ENCODE measurements at places on chromosomes 13 and 19.

DNA sequence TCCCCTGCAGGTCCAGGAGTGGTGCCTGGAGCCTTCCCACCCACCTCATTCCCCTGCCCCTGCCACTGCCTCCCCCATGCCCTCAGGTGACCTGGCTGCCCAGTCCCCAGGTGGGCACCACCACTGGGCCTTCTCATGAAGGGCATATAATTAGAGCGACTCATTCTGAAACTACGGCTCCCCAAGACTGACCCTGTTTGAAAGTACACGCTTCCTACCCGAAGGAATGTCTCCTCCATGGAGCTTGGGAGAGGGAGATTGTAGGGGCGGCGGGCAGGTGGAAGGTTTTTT is 52.6 kb downstream of the GPR12 start:
- DNase-seq = no peak

DNA sequence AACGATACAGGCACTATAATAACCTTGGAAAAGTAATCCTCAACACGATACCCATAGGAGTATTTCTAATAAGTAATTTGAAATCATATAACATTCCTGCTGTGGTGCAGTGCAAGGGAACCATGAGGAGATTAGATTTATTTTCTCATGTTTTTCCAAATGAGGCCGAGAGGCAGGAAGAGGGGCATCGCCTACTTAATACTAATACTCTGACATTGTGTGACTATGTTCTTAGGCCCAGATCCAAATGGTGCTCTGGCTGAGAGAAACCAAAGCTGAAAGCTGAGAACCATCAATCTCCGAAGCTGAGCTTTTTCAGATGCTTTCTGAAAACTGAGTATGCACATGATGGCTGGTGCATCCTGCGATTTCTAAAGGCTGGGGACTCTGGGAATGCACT is 248.0 kb upstream of the MAB21L1 start:
- DNase-seq = no peak

DNA sequence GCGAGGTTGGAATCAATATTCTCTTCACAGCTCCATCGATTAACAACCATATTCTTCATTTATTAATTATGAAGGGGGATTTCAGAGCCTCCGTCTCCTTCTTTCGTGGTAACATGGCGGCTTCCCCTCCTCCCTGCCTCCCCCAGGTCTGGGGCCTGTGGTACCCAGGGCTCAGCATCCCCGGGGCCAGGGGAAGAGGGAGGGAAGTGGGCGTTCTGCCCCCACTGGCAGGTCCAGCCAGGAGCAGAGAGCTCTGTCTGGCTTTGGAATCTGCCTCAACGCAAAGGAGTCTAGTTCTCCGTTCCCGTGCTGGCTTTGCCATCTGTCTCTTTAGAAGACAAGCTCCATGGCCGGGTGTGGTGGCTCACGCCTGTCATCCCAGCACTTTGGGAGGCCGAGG is 37.8 kb upstream of the ONECUT3 start:
- no peak for DNase-seq

GRCh38 chr13:38376546-38376945 is 26.9 kb downstream of the UFM1 start:
- no peak for DNase-seq

DNA sequence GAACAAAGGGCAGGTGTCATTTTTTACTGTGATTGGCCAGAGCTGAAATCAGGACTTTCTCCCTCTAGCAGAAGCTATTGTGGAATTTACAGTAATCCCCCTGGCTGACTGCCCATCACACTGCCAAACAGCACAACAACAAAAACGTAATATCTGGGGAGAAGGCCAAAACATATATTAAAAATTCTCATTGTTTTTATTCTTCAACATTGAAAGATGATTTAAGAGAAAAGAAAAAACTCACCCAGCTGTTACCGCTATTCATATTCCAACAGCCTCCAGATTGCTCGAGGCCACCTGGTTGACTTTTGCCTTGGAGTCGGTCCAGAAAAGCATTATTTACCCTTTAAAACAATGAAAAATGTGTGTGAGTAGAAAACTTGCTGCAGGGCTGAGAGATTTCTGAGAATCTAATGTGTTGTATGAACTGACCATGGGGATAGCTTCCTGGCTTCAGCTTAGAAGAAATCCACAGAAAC is 97.2 kb downstream of the EPSTI1 start:
- no peak for DNase-seq

DNA sequence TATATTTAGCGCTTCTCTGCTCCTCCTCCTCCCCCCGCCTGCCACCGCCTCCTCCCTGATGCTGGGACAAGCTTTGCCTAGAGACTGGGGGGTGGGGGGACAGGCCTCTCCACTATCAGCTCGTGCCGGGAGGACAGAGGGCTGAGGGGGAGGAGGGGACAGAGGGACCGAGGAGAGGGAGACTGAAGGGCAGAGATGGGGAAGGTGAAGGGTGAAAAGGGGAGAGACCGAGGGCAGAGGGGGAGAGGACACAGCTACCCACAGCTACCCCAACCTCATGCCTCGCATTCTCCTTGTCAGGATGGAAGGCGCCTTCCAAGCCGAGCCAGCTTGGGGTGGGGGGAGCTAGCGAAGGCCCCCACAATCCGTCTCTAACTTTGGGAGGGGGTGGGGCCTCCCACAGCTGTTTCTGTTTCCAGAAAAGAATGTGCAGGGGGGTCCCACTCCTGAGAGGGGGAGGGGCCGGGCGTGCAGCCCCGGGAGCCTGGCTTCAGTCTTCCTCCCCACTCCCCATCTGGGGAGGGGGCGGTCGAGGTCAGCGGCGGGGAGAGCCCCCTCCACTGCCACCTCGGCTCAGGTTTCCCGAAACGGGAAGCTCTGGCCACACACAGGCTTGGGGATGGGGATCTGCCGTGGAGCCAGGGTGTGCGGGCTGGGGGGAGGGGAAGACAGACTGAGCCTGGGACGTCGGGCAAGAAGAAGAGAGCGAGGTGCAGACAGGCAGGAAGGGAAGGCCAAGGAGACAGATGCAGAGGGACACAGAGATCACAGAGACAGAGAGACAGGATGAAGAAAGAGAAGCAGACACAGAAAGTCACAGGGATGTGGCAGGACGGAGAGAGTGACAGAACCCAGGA is 1.6 kb downstream of the DACT3 start:
- no peak for DNase-seq

GRCh38 chr19:11014403-11014911 is 53.6 kb downstream of the SMARCA4 start:
- no peak for DNase-seq

DNA sequence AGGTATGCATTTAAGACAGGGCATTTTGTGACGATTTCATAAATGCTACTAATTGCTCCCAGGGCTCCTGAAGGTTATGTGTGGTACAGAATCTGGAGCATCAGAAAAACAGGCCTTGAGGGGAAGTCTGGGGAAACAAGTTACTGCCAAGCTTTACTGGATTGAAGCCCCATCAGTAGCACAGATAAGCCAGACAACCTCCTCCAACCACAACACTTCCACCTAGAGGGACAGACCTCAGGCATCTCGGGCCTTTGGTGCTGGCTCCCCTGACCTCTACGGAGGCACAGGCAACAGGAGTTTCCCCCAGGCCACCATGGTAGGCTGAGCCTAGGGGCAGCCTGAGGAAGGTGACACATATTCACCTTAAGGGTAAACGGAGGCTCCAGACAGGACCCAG is 54.1 kb downstream of the ABCC4 start:
- no peak for DNase-seq

GRCh38 chr19:40273469-40274360 is 11.4 kb downstream of the AKT2 start:
- no peak for DNase-seq
